ENCODE measurements at places on chromosomes 11 and 22. TPM values are rescaled to one million over a fixed set of nuclear protein-coding genes. Genes with fewer than 3 reads are reported as not detected.

DNA sequence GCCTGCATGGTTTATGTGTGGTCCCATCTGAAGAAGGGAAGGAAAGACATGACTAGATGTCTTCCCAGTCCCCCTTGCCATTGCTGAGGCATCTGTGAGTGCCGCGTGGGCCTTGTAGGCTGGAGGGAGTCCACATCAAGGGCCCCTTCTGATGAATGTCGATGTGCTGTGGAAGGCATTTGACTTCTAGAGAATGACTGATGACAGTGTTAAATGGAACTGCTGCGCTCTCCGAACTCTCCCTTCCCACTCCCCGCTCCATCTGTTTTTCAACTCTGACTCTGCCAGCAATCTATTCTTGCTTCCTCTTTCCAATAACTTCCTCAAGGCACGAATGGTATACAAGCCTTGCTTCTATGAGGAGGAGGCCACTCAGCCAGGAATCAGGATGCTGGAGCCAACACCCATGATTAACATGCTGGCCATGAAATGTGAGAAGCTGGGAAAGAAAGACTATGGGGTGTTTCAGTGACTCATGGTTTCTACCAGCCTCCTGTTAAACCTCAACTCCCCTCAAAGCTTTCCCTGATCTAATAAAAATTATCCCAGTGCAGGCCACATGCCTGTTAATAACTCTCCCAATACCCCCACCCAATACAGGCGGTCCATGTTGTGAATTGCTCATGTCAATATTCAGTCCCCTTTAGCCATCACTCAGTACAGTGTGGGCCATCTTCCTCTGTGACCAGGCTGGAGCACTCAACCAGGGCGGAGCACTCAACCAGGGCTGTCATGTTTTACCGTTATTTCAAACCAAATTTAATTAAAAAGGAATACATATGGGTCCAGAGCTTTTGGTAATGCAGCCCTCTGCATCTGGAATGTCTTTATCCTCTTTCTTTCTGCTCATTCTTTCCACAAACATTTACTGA is 46.4 kb upstream of the TBCEL start:
- H3K4me3 ChIP-seq = no peak overlapping the region
- no peaks in the 10 kb centered on the region for H3K36me3 ChIP-seq
- H3K27ac ChIP-seq = no peak overlapping the region
- no peaks in the 10 kb centered on the region for H3K4me1 ChIP-seq

- no peak overlapping the region for H3K27ac ChIP-seq
- DNase-seq = no peak
- H3K4me3 ChIP-seq = no peak overlapping the region
- peaks cover 5% of the 10 kb centered on the region for H3K36me3 ChIP-seq
- H3K27me3 ChIP-seq = peaks cover 2% of the 10 kb centered on the region
Measured at GRCh38 chr11:35324981-35325380, 94.4 kb downstream of the SLC1A2 start.

DNA sequence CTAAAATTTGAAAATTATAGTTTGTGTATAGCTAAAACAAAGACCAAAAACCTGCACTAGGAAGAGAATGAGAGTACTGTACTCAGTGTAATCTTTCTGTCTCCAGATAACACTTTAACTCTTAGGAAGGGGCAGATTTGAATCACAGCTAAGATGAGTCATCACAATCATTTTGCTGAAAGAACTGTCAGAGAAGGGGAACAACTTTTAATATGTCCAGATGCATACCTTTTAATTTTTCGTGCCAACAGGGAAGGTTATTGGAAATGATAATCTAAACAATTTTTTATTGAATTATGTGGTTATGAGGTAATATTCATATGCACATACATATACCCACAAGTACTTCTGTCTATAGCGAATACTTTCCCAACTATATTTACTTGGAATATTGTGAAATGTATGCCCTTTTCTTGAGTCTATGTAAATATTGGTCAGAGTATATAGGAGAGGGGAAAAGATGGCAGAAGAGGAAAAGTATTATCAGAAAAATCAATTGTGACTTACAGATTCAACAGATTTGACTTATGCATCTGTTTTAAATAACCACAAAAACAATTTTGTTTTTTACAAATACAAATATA is 51.1 kb upstream of the MUC15 start:
- no peaks in the 10 kb centered on the region for H3K4me1 ChIP-seq
- no peak overlapping the region for H3K27ac ChIP-seq
- no peak for DNase-seq
- no peak overlapping the region for H3K4me3 ChIP-seq

Gene ZC3H12C
- 0.28 TPM for total RNA-seq

Gene TMX2
- 61.6 TPM for total RNA-seq
